NCI-H526 (cell line): ENCODE measurements at places on chromosomes 1 and 21.

DNA sequence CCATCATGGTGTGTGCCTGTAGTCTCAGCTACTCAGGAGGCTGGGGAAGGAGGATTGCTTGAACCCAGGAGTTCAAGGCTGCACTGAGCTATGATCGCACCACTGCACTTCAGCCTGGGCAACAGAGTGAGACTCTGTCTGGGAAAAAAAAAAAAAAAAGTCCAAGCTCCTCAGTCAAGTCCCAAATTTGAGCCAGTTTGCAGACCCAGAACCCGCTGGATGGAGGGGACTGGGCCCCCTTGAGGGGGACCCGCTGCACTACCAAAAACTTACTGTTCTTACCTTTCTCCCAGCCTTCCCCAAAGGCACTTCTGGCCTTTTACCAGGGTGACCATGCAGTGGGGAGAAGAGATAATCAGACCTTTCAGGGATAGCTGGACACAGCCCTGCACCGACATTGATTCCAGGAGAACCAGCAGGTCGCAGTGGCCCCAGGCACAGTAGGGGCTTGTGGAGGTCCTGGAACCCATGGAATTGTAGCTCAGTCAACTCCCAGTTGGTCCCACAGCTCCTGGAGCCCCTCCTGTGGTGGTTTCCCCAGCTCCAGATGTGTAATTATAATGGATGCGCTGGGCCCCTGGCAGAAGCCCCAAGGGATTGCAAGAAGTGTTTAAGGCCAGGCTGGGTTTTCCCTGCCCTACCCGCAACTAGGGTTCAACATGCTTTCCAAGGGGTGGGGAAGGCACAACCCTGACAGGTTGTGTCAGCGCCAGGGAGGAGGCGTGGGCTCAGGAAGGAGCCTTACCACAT is 4.1 kb upstream of the WNT9A start:
- no peak for DNase-seq

DNA sequence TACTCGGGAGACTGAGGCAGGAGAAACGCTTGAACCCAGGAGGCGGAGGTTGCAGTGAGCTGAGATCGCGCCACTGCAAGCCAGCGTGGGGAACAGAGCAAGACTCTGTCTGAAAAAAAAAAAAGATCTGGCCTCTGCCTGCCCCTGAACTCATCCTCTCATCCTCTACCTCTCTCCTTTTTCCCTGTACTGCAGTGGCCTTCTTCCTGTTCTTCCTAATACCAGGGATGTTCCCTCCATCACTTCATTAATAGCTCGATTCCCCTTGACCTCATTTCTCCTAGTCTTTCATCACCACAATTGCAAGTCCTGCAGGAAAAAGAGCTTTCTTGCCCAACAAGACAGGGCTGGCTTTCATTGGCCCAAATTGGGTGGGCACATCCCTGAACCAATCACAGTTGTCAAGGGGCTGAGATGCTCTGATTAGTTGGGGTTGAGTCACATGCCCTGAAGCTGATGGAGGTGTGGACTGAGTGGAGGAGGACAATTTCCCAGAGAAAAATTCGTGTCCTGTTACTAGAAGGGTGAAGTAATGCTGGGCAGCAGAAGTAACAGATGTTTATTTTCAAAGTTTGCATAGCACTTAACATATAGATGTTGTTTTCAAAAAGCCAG is 86.8 kb upstream of the PUM1 start:
- DNase-seq = peak; percentile 28

GRCh38 chr1:82299056-82299455 is 498.3 kb downstream of the ADGRL2 start:
- no peak for DNase-seq

DNA sequence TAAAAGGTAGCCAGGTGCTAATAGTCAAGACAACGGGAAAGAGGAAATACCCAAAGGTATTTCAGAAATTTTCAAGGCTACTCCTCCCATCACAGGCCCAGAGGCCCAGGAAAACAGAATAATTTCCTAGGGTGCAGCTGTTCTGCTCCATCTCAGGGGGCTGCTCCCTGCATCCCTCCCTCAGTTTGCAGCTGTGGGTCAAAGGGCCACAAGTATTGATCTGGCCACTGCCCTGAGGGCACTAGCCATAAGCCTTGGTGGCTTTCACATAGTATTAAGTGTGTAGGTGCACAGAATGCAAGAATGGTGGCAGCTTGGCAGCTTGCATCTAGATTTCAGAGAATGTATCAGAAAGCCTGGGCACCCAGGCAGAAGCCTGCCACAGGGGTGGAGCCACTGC is 179.5 kb downstream of the TTLL7 start:
- no peak for DNase-seq

- DNase-seq = peak; percentile 19
These were observed 9.2 kb downstream of the PSRC1 start for GRCh38 chr1:109273570-109274288.

- no peak for DNase-seq
These were observed 47.0 kb upstream of the RAP1GAP start for GRCh38 chr1:21716169-21716568.

- no peak for DNase-seq
These were observed 18.3 kb upstream of the S100A2 start for GRCh38 chr1:153583976-153584375.

DNA sequence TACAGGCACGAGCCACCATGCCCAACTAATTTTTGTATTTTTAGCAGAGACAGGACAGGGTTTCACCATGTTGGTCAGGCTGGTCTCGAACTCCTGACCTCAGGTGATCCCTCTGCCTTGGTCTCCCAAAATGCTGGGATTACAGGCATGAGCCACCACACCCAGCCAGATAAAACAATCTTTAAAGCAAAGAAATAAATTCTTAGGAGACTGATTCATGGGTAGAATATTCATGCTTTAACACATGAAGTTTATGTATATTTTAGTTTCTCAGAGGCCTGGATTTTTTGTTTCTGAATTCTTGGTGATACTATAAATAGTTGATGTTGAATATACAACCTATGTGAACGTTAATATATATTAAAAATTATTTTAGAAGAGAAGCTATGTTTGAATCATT is 127.4 kb upstream of the KIAA1614 start:
- no peak for DNase-seq

DNA sequence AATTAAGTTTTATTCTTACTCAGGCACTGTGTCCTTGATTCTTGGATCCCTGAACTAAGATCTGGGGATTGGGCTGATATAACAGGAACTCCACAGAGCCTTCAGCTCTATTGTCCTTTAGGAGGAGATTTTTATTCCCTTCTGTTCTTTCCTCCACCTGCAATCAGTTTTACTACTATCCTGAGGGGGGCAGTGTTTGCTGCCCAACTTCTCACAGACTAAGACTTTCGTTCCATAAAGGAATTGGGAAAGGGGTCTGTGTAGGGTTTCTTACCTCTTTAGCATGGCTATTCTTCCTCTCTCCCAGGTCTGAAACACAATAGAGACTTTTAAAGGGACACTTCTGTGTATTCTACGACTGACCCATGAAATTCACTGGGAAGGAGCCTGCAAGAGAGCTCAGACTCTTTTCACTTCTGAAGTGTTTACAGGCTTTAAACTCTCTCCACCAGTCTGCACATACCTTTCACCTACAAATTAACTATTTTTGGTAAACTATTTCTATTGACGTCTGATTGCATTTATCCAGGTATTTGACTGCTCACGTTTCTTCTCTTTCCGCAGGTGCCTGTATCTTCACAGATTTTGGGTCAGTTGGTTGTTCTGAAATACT is 103.3 kb upstream of the DEPDC1 start:
- DNase-seq = peak; percentile 31

GRCh38 chr1:228835911-228836310 is 100.6 kb downstream of the RHOU start:
- DNase-seq = no peak

DNA sequence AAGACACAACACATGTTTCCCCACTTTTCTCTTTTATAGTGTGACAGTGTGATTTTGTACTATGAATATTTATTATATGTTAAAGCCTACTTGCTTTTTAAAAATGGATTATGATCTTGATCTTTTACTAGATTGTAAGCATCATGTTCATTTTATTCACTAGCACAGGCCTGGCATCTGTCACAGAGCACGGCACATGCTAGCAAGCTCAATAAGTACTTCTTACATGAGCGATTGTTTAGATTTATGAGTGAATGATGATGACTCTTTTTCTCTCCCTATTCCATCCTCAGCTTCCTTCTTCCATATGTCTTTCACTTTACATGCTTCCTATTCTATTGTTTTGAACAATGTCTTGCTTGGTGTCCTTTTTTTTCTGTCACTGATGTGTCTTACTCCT is 1454.1 kb downstream of the MRPL39 start:
- DNase-seq = no peak
